NCI-H1436 treated with DMSO at 0.1 percent for 48 hours (cell line): ENCODE measurements at places on chromosomes 6 and 20.
A peak's percentile ranks its signal among the peaks of the same experiment; 100 is the strongest.

GRCh38 chr6:14619419-14619781 is 501.8 kb downstream of the CD83 start:
- no peak for DNase-seq

- no peak for DNase-seq
These were observed 73.5 kb downstream of the PHF3 start for GRCh38 chr6:63709148-63709547.

GRCh38 chr6:75094614-75095200 is 111.1 kb downstream of the COL12A1 start:
- no peak for DNase-seq

DNA sequence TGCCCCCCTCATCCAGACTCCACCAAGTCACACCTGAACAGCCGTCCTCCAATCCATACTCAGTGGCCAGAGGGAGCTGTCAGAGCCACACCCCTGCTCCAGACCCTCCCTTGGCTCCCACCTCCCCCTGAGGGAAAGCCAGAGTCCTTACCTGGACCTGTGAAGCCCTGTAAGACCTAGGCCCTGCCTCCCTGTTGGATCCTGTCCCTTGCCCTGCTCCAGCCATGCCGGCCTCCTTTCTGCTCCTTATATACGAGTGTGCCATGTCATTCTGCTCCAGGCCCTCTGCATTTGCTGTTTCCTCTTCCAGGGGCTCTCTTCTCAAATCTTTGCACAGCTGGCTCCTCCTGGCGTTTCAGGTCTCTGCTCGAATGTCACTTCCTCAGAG is 100.3 kb upstream of the MYL9 start:
- no peak for DNase-seq

DNA sequence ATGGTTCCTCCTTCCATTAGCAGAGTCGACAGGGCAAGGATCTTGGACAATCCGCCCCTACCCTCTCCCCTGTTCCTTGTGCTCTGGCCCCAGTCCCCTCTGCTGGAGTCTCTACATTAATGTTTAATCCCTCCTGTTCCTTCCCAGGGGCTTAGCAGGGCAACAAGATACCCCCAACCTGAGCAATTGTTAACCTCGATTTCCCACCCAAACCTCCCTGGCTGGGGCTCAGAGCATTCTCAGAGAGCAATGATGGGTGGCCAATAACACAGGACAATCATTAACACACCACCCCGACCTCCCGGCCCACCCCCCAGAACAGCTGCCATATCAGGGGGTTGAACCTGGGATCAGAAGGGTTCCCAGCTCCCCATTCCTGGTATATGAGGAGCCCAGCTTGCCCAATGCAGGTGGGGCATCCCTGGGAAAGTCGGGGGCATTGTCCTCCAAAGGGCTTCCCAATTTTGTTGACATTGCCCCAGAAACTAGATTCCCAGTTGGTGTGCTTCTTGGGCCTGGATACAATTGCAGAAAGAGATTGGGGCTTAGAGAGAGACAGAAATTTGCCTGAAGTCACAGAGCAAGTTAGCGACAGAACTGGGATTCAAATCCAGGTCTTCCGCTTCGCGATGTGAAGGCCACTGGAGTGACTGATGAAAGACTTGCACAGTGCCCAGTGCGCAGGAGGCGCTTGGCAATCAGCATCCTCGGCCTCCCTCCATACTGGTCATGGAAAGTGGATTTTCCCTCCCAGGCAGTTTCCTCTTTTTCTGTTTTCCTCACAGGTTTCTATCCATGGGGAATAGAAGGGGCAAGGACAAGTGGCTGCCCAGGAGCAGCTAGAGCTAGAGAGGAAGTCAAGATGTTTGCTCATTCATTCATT is 59.6 kb upstream of the TTPAL start:
- DNase-seq = no peak

- DNase-seq = no peak
These were observed 52.3 kb upstream of the IFNGR1 start for GRCh38 chr6:137271245-137272183.

DNA sequence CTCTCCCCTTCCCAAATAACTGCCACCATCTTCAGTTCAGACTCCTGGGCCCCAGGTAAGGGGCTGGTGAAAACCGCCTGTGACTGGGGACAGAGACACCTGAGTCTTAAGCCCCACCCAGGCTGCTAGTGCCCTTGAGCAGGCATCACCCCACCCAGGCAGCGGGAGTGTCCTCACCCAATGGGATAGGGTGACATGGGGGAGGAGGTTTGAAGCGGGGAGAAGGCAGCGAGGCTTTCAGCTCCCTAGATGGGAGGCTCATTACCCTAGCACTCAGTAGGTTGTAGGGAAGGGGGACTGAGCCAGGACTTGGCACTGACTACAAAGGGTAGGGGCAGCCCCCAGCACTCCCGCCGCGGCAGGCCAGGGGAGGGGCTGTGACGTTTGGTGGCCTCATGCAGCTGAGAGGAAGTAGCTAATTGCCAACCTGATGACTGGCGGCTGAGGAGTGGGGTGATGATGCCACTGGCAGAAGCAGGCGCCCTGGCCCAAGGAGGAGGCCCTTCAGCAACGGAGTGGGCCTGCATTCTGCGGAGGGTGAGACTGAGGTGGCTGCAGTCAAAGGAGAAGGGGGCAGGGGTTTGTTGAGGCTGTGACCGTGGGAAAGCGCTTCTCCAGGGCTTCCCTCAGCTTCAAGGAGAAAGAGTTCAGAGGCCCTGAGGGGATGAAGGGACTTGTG is 126.9 kb downstream of the MRPL14 start:
- DNase-seq = peak; percentile 94

- DNase-seq = no peak
These were observed 106.9 kb downstream of the TRDN start for GRCh38 chr6:123529843-123530242.

DNA sequence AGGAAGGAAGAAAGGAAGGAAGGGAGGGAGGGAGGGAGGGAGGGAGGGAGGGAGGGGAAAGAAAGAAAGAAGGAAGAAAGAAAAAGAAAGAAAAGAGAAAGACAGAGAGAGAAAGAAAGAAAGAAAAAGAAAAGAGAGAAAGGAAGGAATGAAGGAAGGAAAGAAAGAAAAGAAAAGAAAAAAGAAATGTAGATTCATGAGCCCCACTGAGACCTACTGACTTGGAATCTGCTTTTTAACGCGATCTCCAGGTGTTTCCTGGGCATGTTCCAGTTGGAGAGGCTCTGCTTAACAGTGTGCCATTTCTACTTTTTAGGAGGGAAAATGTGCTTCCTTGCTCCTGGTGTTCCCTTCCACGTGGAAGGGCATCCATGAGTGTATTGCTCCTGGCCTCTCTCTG is 16.4 kb downstream of the DEFB132 start:
- no peak for DNase-seq

DNA sequence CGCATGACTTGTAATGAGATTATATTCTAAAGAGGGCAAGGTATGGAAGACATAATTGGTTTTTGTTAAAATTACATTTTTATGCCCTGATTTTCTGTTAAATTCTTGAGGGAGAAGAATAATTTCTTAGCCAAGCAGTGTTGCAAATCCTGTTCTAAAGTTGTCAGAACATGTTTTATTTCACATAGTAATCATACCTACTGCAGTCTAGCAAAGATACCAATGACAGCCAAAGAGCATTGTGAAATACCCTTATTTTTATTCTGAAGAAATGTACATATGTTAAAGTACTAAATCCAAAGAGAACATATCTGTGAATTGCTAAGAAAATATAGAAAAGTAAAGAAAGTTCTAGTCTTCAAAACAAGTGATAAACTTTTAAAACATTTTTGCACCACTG is 39.6 kb upstream of the SMIM8 start:
- DNase-seq = no peak

- no peak for DNase-seq
These were observed 52.2 kb downstream of the ADGB start for GRCh38 chr6:146650799-146651481.

DNA sequence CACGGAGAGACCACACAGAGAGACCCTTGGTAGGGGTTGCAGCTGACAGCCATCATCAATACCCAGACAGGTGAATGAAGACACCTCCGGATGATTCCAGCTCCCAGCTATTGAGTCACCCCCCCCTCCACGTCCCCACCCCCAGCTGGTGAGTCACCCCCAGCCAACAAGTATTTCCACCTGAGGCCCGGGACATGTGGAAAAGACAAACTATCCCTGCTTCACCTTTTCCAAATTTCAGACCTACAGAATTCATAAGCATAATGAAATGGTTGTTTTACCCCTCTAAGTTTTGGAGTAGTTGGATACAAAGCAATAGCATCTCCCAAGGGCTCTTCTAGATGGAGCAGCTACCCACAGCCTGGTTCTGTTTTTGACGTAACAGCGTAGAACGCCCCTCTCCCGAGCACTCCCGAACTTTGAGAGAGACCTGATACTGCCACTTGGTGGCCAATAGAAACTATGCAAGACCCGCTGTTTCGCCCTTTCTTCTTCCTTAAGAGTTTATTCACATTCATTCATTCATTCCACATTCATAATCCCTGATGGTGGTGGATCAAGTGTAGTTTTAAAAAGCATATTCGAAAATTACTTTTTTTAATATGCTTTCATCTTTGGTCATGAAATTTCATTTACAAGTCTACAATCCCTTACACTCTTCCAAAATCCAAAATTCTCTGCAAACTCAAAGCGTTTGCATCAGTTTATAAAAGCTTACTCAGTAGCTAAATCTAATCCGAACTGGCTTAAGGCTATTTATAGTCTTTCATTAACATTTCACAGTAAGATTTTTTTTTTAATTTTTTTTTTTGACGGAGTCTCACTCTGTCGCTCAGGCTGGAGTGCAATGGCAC is 15.1 kb upstream of the PPP1R16B start:
- peak; percentile 19 for DNase-seq
